AG09319 (cell line): ENCODE measurements at places on chromosomes 7 and 10.

GRCh38 chr7:21603462-21603861 is 60.6 kb downstream of the DNAH11 start:
- DNase-seq, result no peak

DNA sequence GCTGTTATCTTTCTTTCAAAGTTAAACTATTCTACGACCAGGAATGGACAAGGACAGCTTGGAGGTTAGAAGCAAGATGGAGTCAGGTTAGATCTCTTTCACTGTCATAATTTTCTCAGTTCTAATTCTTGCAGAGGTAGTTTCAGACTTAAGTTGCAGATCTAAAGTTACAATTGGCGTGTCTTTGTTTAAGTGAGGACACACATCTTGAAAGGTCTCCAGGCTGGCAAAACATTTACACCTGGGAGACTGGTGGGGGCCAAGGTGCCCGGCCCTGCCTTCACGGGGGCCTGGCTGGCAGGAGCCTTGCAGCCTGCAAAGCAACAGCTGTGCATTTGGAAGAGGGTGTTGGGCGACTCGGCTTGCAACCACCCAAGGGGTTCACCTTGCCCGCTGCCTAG is 1.7 kb upstream of the DYNC2I1 start:
- DNase-seq, result no peak

DNA sequence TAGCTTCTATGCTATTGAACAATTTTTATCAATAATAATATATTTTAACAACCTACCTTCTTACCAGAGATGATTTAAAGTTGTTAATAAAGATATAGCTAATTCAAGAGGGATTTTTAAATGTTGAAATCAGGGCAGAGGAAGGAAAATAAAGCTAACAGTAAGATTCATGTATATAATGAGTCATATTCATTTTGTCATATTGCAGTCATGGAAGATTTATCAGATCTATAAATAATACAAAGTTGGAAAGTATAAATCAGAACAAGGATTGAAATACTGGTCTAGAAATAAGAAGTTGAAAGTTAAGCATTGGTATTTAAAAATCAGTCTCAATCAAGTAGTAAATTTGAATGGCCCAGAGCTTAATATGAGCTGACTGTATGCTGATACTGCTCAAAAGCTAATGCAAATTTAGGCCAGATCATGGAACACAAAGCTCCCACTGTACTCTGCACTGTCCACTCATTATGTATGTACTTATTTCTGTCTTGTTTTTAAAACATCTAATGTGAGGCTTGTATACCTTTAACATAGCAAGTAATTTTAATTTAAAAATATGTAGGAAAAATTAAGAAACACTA is 196.9 kb downstream of the ZEB1 start:
- no peak for DNase-seq

DNA sequence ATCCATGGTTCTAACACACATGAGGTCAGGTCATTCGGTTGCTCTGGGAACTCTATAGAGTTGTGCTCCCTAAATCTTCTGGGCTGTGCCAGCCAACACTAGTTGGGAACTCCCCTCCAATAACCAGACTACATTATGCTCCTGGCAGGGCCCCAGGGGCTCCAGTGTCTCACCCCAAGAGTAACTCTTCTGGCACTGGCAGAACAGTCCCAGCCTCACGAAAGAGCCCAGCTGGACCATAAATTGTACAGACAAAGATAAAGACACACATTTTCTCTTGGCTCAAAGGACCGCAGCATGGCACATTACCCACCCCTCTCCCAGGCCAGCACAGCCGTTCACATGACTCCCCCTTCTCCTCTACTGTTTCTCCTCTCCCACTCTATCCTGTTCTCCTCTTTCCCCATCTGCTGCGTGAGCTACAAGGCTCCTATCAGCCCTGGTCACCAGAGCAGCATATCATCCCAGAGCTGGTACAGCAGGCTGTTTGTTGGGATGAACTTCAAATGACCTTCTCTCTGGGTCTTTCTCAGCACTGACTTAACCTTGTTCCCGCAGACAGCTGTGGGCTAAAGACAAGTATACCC is 230.6 kb downstream of the PLXNA4 start:
- DNase-seq, result no peak

GRCh38 chr7:84040355-84040754 is 154.2 kb downstream of the SEMA3A start:
- no peak for DNase-seq

- DNase-seq, result no peak
Observed at GRCh38 chr10:1160561-1161314, 104.6 kb downstream of the WDR37 start.

- DNase-seq, result no peak
Observed at GRCh38 chr7:109532262-109532992, 962.8 kb downstream of the DNAJB9 start.

- DNase-seq, result no peak
Observed at GRCh38 chr7:156998988-156999957, 11.2 kb downstream of the MNX1 start.

DNA sequence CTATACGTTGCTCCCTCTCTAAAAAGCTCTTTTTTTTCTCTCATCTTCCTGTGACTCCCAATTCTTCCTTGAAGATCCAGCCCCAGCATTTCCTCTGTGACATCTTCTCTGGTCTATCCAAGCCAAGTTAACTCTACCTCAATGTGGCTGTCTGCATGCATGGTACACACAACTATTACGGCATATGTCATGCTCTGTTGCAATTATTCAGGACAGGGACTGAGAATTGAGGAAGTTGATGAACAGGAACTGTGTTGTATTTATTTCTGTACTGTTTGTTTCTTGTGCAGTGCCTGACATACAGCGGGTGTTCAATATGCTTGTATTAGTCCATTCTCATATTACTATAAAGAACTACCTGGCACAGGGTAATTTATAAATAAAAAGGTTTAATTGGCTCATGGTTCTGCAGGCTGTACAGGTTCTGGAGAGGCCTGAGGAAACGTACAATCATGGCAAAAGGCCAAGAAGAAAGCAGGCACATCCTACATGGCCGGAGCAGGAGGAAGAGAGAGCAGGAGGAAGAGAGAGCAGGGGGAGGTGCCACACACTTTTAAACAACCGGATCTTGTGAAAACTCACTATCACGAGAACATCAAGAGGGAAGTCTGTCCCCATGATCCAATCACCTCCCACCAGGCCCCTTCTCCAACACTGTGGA is 6.3 kb downstream of the TRPV5 start:
- DNase-seq, result no peak

GRCh38 chr10:42638821-42639270 is 476 bp upstream of the ZNF33B start:
- DNase-seq, result no peak

- no peak for DNase-seq
Observed at GRCh38 chr7:69457595-69458504, 140.4 kb upstream of the AUTS2 start.

DNA sequence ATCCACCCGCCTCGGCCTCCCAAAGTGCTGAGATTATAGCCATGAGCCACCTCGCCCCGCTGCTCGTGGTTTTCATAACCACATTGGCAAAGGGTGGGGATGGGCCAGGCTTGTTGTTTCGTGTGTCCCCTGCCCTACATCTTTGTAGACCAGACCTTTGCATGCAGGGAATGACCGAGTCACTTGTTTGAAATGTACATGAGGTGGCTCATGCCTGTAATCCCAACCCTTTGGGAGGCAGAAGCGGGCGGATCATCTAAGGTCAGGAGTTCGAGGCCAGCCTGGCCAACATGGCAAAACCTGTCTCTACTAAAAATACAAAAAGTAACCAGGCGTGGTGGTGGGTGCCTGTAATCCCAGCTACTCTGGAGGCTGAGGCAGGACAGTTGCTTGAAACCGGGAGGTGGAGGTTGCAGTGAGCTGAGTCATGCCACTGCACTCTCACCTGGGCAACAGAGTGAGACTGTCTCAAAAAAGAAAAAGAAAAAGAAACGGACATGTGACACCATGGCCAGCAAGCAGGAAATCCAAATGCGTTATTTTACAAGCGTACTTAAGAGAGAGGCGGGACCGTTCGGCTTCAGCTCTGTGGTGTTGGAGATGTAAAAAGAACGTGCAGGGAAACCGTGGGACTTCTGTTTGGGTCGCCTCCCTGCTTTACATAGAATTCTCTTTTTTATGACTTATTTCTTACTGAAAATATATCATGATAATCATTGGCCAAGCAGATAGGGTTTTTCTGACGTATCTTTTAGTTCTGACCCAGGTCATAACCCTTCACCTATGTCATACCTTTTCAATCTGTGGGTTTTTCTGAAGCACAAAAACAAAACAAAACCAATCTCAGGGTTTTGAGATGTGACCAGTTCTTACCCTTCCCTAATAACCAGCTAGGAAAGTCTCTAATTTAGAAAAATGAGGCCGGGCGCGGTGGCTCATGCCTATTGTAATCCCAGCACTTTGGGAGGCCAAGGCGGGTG is 45.1 kb downstream of the WIPI2 start:
- DNase-seq, result no peak

- DNase-seq, result no peak
Observed at GRCh38 chr7:133975130-133975529, 152.0 kb upstream of the LRGUK start.

- DNase-seq, result peak; percentile 32
Observed at GRCh38 chr10:59177031-59177797, 771 bp downstream of the PHYHIPL start.

DNA sequence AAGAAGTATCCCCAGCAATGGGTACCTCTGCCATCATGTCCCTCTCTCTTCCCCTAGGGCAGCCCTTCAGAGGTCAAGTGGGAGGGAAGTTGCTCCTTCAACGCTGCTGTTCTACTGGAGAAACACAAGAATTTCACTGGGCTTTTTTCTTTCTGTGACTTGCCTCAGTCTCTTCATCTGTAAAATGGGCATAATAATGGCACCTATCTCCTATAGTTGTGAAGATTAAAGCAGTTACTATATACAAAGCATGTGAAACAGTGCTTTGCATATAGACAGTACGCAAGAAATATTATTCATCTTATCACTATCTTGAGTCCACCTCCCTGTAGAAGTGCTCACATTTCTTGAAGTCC is 1.6 kb upstream of the NPFFR1 start:
- DNase-seq, result no peak

- no peak for DNase-seq
Observed at GRCh38 chr7:85974176-85974575, 669.5 kb upstream of the GRM3 start.

DNA sequence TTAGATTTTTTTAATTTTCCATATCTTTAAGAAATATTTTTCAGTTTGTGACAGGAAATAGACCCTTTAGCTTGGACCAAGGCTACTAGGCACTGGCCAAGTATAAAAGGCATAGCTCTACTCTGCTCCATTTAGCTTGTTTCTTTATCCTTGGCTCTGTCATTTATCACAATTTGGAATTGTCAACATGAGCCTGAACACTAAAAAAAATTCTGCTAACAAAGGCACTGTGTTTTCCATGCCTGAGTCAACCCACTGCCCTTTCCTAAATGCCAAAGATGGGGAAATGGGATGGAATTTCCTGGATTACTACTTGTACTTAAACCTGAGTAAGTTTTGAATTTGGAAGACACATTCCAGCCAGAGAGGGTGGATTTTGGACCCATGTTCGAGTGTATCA is 128.4 kb downstream of the NSUN6 start:
- peak; percentile 10 for DNase-seq

GRCh38 chr7:151018421-151019129 is 5.7 kb downstream of the ATG9B start:
- no peak for DNase-seq

- DNase-seq, result no peak
Observed at GRCh38 chr10:95451568-95452524, 109.3 kb downstream of the SORBS1 start.

- no peak for DNase-seq
Observed at GRCh38 chr7:151023232-151023631, 1.1 kb downstream of the ATG9B start.

GRCh38 chr10:11322698-11323097 is 288.8 kb downstream of the USP6NL start:
- no peak for DNase-seq

DNA sequence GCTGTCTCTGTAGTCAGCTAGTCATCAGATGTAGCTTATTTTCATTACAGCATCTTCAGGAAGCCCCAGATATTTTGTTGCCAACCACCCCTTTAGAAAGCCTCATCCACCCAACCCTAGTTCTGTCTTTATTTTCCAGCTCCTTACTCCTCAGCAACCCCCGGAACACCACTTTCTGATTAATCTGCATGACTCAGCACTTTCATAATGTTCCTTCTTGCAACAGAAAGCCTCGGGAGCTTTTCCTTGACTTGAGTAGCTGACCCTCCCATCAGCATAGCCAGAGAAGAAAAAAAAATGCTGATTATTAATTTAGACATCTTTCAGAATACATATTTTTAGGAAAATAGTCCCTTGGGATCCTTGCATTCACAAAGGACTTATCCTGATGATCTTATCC is 244.0 kb upstream of the CXCL12 start:
- peak; percentile 89 for DNase-seq

DNA sequence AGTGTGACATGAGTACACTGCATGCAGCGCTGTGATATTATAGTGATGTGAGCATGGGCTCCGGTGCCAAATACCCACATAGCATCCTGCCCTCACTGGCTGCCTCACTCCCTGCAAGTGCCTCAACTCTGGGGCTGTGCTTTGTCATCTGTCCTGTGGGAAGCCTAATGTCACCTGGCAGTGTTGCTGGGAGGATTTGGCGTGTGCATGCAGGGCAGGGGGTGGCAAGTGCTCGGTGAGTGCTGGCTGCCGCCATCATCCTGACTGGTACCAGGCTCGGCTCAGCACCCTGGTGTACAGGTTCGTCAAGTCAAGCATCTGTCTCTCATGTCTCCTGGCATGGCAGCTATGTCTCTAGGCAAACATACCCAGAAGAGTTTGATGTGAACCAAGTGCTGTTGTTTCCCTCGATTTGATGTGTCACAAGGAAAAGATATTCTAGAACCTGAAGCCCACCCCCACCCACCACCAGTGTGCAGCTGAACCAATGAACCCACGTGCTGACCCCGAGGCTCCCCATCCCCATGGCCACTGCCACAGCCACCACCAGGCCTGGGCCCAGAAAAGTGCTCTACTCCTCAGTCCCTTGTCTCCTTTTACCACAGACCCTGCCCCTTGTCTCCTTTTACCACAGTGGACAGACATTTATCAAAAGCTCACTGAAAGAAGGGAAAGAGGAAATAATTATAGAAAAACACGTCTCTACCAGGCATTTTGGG is 135.8 kb downstream of the MAPK8 start:
- no peak for DNase-seq

GRCh38 chr7:155533120-155533826 is 13.1 kb downstream of the CNPY1 start:
- no peak for DNase-seq

DNA sequence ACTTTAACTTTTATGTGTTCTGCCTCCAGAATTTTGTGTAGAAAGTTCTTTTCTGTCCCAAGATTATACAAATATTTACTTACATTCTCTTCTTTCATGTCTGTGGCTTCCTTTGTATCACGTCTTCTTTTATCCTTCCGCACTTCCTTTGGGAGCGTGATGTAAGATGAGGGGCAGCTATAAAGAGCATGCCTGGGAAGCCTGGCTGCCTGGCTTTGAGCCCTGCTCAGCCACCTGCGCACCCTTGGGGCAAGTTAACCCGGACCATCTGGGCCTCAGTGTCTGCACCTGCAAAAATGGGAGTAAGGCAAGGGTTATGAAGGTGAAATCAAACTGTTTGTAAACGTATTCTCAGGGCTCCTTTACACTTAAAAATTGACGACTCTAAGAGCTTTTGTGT is 25.2 kb downstream of the PALD1 start:
- DNase-seq, result no peak

GRCh38 chr10:77864151-77864851 is 62.3 kb downstream of the DLG5 start:
- DNase-seq, result no peak
